Natural killer cell treated with Interleukin-12 subunit alpha and Interleukin-12 subunit beta and Interleukin-15 and Interleukin-18, amount 100 ng/mL, for 72 hours (primary cell): ENCODE measurements at places on chromosomes 16 and 17.

DNA sequence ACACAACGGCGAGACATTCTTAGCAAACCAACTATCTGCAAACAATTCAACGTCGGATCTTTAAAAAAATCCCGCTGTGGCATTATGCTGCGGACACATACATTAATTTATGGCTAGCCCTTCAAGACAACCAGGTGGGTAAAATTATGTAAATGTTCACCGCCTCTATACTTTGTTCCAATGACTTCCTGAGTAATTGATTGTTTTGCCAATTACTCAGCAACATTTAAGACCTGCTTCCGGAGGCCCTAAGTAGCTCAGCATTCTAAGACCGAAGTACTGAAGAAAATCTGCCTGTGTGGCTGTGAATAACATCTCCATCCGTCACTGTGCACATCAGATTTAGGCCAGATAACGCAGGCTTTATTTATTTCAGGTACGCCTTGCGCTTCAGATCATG lies 23.3 kb downstream of the QPRT start:
- DNase-seq = no peak

- DNase-seq = no peak
Observed at GRCh38 chr16:46882940-46883307, 1.2 kb upstream of the GPT2 start.

DNA sequence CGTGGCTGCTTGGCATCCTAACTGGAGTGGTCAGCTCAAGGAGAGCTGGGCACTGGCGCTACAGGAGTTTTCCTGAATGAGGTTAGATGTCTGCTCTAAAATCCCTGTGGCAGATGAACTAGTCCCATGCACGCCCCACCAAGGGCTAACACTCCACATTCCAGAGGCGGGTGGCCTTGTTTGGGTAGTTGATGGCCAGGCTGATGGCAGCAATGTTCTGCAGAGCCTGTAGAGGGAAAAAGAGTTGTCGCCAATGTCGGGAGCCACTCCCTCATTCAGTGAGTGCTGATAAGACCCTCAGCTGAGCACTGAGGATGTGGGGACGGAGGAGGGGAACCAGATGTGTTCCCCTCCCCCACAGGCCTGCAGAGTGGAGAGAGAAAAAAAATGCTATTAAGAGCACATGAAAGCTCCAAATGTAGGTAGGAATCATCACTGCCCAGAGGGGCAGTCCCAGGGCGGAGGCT lies 42.5 kb upstream of the ATP2A3 start:
- no peak for DNase-seq

DNA sequence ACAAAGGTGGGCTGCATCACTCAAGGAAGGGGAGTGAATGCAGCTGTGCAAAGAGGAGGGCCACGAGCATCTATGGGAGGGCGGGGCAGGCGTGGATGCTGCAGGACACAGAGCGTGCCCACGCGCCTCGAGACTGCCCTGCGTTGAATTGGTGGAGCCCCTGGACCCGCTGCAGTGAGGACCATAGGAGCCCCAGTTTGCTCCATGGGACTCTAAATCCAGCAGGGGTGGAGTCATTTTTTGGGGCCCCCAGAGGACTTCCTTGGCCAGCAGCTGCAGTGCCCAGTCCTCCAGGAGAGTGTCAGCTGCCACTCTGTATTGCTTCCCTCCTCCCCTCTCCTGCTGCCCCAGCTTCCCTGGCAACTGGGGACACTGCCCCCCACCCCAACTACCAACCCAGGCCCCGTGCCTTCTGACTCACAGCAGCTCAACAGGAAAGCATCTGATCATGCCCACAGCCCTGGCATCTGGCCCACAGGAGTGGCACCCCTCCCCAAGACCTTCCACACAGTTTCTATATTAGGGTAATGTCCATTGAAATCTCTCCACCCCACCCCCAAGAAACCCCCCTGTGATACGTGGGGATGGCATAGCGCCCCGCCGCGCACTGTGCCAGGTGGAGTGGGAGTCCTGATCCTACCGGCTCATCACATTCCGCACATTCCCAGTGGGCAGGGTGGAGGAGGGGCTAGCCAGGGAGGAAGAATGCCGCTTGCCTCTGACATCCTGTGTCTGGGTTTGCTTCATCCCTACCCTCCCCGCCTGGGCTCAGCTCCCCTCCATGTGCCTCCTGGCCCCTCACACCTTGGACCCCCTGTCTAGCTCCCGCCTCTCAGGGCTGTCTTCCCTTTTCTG lies 27.8 kb upstream of the ITGA3 start:
- no peak for DNase-seq

GRCh38 chr17:43581613-43582012 lies 35.5 kb upstream of the ETV4 start:
- DNase-seq = no peak

- DNase-seq = peak; percentile 83
Observed at GRCh38 chr17:80252871-80253270, 7.8 kb upstream of the RNF213 start.

- no peak for DNase-seq
Observed at GRCh38 chr16:87562201-87562600, 40.1 kb upstream of the JPH3 start.

DNA sequence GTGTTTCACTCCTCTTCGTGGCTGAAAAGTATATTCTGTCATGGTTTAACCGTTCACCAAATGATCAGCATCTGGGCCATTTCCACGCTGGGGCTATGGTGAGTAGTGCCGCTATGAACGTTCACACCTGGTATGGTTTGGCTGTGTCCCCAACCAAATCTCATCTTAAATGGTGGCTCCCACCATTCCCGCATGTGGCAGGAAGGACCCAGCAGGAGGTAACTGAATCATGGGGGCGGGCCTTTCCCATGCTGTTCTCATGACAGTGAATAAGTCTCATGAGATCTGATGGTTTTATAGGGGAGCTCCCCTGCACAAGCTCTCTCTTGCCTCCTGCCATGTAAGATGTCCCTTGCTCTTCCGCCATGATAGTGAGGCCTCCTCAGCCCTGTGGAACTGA lies 45.7 kb upstream of the ZNF469 start:
- no peak for DNase-seq

GRCh38 chr17:80855948-80856862 lies 135.4 kb upstream of the CHMP6 start:
- peak; percentile 95 for DNase-seq

DNA sequence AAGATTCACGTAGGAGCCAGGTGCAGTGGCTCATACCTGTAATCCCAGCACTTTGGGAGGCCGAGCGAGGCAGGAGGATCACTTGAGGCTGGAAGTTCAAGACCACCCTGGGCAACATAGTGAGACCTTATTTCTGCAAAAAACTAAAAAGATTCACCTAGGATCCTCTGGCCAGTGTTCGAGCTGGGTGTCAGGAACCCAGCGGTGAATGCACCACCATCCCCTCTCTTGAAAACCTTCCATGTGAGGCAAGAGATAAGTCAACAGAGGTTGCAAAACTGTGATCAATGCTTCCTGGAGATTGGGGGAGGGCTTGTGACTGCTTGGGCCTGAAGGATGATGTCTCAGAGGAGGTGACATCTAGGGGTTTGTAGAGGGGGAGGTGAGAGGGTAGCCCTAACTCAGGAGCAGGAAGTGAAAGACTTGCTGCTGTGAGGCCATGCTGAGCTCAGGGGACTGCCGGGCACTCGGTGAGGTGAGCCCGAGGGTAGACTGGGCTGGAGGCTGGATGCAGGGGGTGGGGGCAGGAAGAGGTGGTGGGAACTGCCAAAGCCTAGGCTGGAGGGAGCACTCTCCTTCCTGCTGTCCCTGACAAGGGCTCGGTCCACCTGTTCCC lies 11.7 kb downstream of the GJD3 start:
- peak; percentile 72 for DNase-seq

GRCh38 chr17:38896346-38896954 lies 26.6 kb downstream of the LASP1 start:
- no peak for DNase-seq

- DNase-seq = no peak
Observed at GRCh38 chr17:68306819-68307218, 15.5 kb downstream of the ARSG start.

DNA sequence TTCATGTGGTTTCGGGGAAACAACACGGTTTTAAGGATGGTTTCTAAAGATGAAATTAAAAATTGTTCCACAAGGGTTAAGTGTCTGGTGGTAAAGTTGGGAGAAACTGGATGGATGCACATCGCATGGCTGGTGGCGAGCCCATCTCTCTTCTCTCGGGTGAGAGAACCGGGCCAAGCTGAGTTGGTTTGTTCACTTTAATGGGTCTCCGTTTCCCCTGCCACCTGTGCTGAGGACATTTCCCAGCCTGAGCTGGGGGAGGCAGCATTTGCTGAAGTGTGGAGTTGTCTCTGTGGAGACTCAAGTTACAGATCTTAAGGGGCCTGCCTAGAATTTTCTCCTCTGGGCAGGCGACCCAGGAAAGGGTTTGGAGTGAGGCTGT lies 7.9 kb downstream of the FUS start:
- DNase-seq = no peak

GRCh38 chr17:64129515-64129764 lies 504 bp downstream of the ERN1 start:
- DNase-seq = no peak

DNA sequence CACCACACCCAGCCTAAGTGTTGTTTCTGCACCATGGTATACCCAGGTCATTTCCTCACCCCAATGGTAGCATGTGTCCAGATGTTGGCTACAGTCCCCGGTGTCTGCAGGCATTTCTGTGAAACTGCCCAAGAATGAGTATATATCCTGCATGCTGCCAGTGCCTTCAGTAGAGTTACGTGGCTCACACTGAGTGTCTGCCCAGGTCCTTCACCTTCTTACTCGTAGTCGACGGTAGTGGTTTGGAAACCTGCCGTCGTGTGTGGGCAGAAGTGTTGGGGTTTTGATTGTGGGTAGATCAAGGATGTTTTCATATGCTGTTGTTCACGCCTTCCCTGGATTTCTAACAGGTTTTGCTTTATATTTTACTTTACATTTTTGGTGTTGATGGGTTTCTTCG lies 16.8 kb downstream of the TCF25 start:
- DNase-seq = peak; percentile 58

DNA sequence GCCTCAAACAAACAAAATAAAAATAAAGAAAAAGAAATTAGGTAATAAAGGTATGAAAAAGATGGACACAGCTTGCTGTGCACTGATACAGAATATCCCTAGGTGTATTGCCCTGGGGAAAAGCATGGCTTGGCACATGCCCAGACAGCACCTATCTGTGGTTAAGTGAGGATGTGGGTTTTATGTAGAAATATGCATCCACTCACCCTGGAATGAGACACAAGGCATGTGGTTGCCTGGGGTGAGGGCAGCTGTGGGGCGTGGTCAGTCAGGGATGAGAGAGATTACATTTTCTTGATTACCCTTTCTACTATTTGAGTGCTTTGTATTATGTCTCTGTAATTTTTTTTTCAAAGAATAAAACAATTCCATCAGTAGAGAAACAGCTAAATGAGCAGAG lies 6.9 kb downstream of the PLLP start:
- DNase-seq = no peak

GRCh38 chr17:36183001-36183971 lies 6.8 kb upstream of the TBC1D3B start:
- DNase-seq = peak; percentile 78

DNA sequence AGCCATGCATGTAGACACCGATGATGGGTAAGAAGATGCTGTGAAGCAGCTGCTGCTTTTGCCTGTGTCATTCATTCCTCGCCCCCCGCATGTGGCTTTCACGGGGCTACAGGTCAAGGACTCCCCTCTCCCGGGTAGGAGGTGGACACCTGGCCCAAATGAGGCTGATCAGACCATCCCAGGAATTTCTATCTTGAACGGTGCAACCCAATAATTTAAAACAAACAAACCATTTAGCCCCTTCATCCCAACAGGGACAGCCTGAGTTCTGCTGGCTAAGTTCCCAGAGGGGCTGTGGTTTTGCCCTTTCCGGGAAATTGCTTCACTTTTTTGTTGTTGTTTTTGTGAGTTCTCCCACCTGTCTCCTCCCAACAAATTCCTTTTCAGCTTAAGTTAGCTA lies 137.7 kb upstream of the CDH5 start:
- DNase-seq = no peak

DNA sequence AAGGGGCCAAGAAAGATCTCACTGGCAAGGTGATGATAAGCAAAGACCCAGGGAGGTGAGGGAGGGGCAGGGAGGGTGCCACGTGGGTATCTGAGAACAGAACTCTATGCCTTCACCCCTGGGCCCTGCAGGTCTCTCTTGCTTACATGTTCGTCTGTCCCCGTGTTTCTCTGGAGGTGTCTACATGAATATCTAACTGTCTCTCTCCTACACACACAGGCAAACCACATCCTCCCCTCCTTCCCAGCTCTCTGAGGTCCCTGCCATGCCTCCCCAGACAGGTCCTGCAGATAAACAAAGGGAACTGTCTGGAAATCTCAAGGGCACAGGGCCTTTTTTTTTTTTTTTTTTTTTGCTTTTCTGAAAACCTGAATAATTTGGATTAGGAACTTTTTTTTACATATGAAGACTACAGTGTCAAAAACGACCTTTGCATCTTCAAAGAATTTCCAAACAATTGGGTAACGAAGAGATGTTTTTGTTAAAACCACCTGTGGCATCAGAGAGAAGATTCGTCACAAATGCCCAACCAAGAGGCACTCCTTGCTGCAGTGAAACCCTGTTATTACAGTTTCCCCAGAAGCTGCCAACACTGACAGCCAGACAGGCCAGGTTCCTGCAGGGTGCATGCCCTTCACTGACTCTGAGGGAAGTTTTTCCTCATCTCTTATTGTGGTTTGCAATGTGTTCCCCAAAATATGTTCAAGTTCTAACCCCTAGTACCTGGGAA lies 17.8 kb downstream of the PLLP start:
- no peak for DNase-seq

DNA sequence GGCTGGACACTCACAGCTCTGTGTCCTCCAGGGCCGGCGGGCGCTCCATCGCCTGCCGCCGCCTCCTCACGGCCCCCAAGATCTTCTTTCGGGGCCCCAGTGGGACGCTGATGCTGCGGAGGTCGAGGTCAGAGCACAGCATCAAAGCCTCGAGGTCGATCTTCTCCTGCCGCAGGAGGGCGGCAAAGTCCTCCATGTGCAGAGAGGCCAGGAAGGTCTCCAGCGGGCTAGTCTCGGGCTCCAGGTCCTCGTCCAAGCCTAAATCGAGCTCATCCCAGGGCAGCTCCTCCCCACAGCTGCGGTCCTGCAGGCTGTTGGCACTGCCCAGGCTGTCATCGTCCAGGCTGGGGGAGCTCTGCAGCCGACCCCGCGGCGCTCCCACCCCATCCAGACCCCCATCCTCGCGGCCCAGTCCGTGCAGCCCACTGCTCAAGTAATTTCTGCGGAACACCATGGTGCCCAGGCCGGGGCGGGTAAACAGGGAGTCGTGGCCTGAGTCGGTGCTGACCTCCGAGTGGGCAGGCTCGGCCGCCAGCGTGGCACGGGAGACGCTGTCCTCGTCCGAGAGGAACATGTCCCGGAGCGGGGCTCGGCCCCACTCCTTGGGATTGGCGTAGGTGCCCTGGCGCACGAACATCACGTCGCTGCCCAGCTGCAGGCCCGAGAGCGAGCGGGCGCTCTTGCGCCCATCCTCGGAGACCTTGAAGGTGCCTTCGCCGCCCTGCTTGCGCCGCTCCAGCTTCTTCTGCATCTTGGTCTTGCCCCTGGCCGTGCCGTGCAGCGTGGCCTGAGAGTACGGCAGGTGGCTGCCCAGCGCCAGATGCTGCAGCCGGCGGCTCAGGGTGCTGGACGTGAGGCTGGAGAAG lies 3.4 kb downstream of the USH1G start:
- DNase-seq = no peak

- no peak for DNase-seq
Observed at GRCh38 chr17:66401364-66401763, 99.0 kb downstream of the PRKCA start.

GRCh38 chr16:52914428-52914827 lies 138.3 kb downstream of the CHD9NB start:
- DNase-seq = no peak
